ENCODE measurements at places on chromosomes 12 and 14. TPM values are rescaled to one million over a fixed set of nuclear protein-coding genes. Genes with fewer than 3 reads are reported as not detected.

The CKB gene
- total RNA-seq = 299 TPM

The OTOGL gene
- 3.1 TPM for total RNA-seq

The E2F7 gene
- total RNA-seq = 17.2 TPM

The KRT79 gene
- 0.46 TPM for total RNA-seq

The GPR132 gene
- 0.04 TPM for total RNA-seq

- H3K27me3 ChIP-seq = peaks cover 5% of the 10 kb centered on the region
- H3K27ac ChIP-seq = no peak overlapping the region
- peak; percentile 45 for DNase-seq
- no peak overlapping the region for H3K4me3 ChIP-seq
- H3K36me3 ChIP-seq = no peaks in the 10 kb centered on the region
- no peaks in the 10 kb centered on the region for H3K4me1 ChIP-seq
These were observed 36.9 kb downstream of the LGR5 start for GRCh38 chr12:71476513-71476912.

- no peaks in the 10 kb centered on the region for H3K27me3 ChIP-seq
- no peaks in the 10 kb centered on the region for H3K36me3 ChIP-seq
- no peak overlapping the region for H3K4me3 ChIP-seq
- DNase-seq = no peak
These were observed 369.7 kb upstream of the SYT1 start for GRCh38 chr12:78494911-78495310.

- H3K4me3 ChIP-seq = no peak overlapping the region
- DNase-seq = no peak
- no peak overlapping the region for H3K27ac ChIP-seq
- H3K27me3 ChIP-seq = no peaks in the 10 kb centered on the region
These were observed 56.5 kb downstream of the SUSD6 start for GRCh38 chr14:69667938-69668335.

GRCh38 chr14:92144708-92145107 lies 22.9 kb downstream of the CPSF2 start:
- no peak overlapping the region for H3K4me3 ChIP-seq
- DNase-seq = no peak
- no peaks in the 10 kb centered on the region for H3K27me3 ChIP-seq
- no peak overlapping the region for H3K27ac ChIP-seq
- H3K36me3 ChIP-seq = peaks cover 45% of the 10 kb centered on the region

- DNase-seq = no peak
- H3K36me3 ChIP-seq = peaks cover 23% of the 10 kb centered on the region
- no peaks in the 10 kb centered on the region for H3K27me3 ChIP-seq
- peaks cover 22% of the 10 kb centered on the region for H3K4me1 ChIP-seq
These were observed 25.8 kb downstream of the PLEKHG3 start for GRCh38 chr14:64730061-64730440.

GRCh38 chr14:94356379-94357056 lies 31.9 kb downstream of the SERPINA1 start:
- H3K27ac ChIP-seq = no peak overlapping the region
- no peak for DNase-seq
- no peaks in the 10 kb centered on the region for H3K27me3 ChIP-seq
- no peaks in the 10 kb centered on the region for H3K4me1 ChIP-seq
- H3K4me3 ChIP-seq = no peak overlapping the region
- H3K36me3 ChIP-seq = no peaks in the 10 kb centered on the region

DNA sequence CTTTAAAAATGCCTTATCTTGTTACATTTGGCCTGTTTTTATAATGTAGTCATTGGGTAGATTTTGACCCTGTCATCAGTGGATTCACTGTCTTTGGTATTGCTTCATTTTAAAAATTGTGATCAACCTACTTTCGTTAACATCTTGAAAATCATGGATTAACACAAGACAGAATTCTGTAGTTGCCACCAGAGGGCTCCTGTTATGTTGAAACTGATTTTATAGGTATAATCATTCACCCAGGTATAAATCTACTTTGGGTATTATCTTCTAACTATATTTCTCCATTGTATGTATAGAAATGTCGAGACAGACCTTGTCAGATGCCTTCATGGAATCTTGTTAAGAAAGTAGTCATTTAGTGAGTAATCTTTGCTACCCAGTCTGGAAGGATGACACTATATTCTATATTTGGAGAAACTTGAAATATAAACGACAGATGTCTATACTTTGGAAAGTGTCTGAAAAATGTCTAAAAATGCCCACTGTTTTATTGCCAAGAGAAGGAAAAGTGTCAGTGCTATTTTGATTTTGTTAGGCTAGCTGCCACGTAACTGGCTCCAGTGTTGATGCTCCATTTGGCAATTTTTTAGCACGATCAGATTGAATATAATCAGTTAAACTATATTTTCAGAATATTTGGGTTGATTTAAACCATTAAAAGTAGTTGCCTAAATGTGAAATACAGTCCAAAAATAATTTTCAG lies 129.4 kb downstream of the PELI2 start:
- H3K27ac ChIP-seq = no peak overlapping the region
- peaks cover 40% of the 10 kb centered on the region for H3K27me3 ChIP-seq
- H3K4me3 ChIP-seq = no peak overlapping the region
- H3K36me3 ChIP-seq = no peaks in the 10 kb centered on the region

DNA sequence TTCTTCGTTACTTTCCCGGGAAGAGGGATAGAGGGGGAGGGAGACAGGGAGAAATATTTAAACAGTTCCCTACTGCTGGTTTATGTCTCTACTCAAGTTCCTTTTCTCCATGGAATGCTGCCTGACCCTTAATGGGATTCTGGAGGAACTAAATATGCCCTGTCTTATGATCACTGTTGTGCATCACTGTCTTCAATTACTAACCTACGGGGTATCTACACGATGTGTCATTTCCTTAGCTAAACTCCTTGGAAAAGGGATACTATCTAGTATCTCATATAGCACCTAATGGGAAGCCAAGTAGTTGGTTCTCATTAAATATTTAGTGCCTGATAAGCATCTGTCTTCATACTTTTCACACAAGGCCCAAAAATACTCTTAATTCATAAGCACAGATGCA lies 37.5 kb upstream of the FBLN5 start:
- H3K27me3 ChIP-seq = no peaks in the 10 kb centered on the region
- peak overlapping the region; percentile 40 for H3K27ac ChIP-seq
- peaks cover 30% of the 10 kb centered on the region for H3K36me3 ChIP-seq

GRCh38 chr14:59832653-59833294 lies 37.8 kb downstream of the RTN1 start:
- no peak overlapping the region for H3K4me3 ChIP-seq
- DNase-seq = no peak

DNA sequence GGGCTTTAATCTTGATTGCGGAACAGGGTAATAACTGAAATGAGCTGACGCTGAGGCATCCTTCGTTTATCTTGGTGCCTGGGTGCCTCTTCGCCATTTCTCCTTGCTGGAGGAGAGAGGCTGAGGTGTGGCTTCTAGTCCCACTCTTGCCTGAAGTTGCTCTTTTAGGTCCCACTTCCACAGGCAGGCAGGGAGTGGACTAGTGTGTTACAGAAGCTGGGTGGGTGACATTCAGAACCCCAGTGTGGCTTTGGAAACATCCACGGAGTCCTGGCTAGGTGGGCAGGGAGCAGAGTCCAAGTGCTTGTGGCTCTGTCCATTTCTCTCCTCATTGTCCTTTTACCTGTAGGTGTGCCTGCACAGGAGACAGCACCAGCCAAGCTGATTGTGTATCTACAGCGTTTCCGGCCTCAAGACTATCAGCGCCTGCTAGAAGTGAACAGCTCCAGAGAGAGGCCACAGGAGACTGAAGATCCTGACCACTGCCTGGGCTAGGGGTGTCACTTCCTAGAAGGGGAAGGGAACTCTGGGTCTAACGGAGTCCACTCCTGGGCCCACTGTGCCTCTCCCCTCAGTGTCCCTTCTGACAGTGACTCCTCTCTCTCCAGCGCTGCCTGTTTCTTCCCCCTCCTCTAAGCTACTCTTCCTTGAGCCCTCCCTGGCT lies 2.4 kb downstream of the THTPA start:
- H3K27me3 ChIP-seq = no peaks in the 10 kb centered on the region
- H3K4me1 ChIP-seq = peaks cover 32% of the 10 kb centered on the region
- H3K36me3 ChIP-seq = peaks cover 9% of the 10 kb centered on the region
- H3K27ac ChIP-seq = no peak overlapping the region
